CD8-positive, alpha-beta T cell (primary cell): ENCODE measurements at places on chromosomes 6 and 20.

- DNase-seq: no peak
These were observed 825 bp upstream of the FAM135A start for GRCh38 chr6:70412252-70413113.

DNA sequence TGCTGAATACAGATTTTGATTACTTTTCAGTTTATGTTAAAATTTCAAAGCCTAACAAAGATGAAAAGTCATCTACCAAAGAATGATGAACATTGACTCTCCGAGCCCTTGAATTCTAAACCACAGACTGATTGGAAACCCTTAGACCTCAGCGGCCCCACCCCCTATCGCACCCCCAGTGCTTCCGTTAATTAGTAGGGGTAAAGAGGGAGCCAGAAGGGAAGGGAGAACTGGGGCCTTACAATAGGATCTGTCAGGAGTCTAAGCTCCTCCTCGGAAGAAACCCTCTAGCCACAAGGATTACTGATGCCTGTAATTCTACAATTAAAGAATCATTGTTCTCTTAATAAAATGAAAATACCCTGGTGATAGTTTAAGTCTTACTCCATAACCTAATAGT, 79.7 kb upstream of the JARID2 start:
- DNase-seq: no peak

- DNase-seq: no peak
These were observed 11.1 kb downstream of the GLP1R start for GRCh38 chr6:39059496-39060310.

DNA sequence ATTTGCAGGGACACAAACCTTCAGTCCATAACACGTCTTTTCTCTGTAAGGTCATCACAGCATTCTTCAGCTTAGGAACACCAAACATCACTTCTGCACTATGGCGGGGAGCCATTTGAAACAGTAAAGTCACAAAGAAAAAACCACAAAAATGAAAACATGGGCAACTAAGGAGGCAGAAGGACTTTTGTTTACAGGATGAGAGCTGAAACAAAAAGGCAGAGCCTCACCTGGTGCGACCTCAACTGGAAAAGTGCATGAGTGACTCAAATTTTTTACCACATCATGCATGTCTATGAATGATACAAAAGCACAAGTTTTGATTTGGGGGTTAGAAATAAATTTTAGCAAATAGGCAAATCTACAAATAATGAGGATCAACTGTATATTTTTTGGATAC, 68.2 kb upstream of the TNFAIP3 start:
- peak; percentile 39 for DNase-seq

GRCh38 chr6:15294504-15294903, 48.6 kb downstream of the JARID2 start:
- no peak for DNase-seq

- DNase-seq: no peak
These were observed 191.2 kb downstream of the MANEA start for GRCh38 chr6:95768539-95768938.

DNA sequence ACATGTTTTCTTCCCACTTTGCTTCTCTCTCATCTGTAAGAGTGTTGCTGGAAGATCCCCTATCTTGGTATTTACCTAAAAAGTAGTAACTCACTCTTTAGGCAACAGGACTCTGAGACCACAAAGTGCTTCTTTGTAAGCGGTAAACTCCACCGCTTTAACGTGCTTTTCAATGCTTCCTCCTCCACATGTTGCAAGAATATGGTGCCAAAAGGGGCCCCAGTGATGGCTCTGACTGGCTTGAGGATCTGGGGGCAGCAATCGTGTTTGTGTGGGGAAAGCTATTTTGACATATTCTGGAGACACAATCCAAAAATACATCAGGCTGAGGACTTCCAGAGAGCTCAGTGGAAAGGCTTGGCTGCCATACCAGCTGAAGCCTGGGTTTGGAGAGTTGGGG, 12.4 kb upstream of the CPNE5 start:
- DNase-seq: no peak

DNA sequence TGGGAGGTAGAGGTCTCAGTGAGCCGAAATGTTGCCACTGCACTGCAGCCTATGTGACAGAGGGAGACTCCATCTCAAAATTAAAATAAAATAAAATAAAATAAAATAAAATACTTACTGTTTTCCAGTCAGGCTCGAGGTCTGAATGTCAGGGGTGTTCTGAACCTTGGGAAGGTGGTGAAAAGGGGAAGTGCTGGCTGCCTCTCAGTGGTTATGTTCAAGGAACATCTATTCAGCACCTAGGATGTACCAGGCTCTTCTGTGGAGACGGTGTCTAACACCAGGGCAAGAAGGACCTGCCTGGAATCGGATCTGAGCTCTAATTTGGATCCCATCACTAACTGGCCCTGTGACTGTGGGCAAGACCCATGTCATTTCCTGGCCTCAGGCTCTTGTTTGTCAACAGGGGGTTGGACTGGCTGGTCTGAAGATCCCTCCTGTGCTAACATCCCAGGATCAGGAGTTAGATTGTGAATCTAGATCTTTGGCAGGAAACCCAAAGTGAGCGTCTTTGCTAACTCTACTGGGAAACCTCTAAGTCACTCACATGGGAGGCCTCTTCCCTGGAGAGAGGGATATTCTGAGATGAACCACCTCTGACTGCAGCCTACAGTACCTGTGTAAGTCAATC, 63.4 kb upstream of the SIRPG start:
- no peak for DNase-seq

GRCh38 chr20:61912665-61913422, 152.8 kb downstream of the TAF4 start:
- no peak for DNase-seq

DNA sequence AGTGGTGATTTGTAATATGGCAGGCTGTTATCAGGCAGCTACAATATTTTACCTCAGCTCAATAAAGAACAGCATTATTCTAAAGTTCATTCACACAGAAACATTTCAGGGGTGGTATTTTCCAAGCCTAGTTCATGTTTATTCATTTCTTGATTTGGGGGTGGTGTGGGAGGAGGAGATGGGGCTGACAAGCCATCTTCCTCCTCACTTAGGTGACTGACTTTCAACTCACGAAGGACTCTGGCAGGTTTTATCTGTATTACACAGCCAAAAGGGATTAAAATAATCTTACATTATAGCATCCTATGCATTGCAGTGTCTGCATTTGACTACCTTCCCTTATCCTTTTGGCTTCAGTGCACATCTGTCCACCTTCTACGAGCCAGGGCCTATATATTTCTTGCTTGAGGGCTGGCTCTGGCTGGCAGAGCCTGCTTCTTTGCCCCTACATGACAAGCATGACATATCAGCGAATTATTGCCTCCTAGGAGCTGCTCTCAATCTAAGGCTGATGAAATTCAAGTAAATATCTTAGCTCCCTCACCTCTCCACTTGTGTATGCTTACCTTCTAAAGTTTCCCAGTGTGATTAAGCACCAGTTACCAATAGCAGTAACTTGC, 20.0 kb downstream of the KHDRBS2 start:
- no peak for DNase-seq
